ENCODE measurements at places on chromosomes 3 and 15.

DNA sequence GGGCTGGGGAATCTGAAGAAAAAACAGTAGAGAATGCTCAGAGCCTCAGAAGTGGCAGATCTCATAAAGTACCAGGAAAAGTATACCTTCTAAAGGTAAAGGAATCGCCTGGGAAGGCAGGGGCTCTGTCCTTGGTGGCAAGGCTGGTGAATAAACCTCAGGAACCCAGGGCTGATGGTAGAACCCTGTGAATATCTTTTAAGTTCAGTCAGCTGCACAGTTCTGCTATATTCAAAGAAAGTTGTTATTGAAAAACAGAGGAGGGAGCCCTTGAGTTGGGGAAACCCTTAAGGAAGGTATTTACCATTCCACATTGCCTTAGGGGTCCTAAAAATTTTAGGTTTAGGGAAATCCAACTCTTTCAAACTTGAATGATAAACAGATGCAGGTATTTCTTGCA, 31.2 kb downstream of the ZPLD1 start:
- DNase-seq: no peak

DNA sequence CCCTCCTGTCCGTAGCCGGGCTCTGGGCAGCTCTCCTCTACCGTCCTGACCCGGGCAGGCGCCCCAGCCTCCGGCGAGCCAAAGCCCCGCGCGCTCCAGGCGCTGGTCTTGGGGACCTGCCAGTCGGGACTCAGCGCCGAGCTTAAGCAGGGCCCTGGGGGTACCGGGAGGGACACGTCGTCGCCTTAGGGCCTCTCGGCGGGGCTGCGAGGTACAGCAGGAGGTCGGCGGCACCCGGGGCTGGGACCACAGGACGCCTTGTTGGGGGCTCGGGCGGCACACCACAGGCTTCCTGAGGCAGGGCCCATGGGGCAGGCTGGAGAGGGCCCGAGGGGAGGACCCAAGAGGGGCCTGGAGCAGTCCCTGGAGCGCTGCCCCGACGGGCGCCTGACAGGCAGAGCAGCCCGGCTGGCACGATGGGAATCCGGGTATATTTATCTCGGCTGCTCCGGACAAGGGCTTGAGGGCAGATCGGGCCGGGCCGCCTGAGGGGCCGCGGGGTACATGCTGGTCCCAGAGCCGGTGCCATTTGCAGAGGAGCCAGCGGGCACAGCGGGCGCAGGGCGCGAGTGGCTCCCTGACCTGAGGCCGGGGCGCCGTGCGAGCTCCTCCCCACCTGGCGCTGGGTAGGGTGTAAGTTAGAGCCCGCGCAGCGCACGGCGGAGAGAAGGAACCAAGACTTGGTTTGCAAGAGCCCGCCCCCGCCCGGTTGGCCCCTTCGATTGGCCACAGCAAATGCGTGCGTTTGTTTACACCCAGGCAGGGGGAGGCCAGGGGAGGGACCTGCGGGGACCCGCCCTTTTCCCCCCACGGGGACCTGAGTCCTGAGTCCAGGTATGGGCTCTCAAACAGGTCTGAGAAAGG, 574 bp downstream of the SLC38A3 start:
- no peak for DNase-seq

DNA sequence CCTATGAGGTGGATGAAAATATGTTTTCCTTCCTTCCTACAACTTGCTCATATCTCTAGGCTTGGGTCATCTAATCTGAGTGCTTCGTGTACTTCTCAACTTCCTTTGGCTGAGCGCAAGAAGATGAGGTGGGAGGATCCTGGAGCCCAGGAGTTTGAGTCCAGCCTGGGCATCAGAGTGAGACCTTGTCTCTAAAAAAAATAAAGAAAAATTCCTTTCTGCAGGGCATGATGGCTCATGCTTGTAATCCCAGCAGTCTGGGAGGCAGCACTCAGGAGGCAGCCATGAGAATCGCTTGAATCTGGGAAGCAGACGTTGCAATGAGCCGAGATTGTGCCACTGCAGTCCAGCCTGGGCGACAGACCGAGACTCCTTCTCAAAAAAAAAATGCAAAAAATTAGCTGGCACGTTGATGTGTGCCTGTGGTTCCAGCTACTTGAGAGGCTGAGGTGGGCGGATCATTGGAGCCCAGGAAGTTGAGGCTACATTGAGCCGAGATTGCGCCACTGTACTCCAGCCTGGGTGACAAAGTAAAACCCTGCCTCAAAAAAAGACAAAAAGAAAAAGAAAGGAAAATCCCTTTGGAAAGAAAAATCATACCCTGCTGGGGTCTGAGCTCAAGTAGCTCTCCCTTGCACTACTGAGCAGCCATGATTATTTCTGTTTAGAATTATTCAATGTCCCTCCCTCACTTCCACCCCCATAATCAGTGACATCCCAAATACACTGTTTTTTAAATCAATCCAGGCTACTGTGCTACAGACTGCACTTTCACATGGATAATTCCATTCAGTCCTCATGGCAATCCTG, 28.0 kb upstream of the RAB11A start:
- DNase-seq: peak; percentile 76

DNA sequence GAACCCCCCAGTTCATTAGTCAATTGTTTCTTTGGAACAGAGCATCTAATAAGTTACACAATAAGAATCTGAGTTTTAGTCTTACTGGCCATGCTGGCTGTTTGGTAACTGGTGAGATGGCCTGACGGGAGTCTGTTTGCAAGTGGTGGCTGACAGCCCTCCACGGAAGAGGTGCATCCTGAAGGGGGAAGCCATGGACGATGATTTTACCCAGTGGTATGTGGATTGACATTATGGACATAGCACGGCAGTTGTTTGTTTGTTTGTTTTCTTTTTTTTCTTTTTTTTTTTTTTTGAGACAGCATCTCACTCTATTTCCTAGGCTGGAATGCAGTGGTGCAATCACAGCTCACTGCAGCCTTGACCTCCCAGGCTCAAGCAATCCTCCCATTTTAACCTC, 156.0 kb downstream of the RPLP1 start:
- no peak for DNase-seq

DNA sequence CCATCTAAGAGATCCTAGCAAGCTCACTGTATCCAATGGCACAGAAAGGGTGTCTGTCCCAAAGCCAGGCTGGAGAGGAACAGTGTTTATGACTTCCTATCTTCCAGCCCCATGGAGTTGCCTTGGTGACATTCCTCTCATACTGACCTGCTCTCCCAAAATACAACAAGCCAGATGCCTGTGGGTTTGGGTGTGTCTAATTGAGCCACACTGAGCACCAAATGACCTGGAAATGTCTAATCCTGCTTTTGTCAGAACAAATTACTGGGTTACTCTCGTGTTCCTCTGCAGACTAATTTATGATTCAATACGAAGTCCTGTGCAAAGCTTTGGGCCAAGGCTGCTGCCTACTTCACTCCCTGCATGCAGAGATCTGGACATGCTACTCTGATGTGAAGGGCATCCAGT, 98.1 kb upstream of the STRIT1 start:
- no peak for DNase-seq

DNA sequence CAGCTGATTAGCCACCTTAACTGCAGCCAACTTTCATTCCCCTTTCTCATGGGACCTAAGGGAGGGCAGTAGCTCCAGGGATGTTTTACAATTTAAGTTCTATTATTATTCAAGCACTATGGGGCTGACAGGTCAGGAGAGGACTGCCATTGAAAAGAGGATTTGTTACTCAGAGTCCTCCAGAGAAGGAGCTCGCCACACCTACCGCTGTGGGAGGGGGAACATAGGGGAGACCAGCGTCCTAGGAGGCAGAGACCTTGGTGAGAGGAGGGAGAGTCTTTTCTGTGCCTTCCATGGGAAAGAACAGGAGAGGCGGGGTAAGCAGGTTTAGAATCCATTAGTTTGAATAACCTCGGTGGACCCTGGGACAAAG, 14.4 kb downstream of the ATP10A start:
- no peak for DNase-seq

GRCh38 chr3:59774000-59774399, 724.2 kb upstream of the CFAP20DC start:
- no peak for DNase-seq

- no peak for DNase-seq
Measured at GRCh38 chr15:100438570-100438969, 90.2 kb downstream of the CERS3 start.

DNA sequence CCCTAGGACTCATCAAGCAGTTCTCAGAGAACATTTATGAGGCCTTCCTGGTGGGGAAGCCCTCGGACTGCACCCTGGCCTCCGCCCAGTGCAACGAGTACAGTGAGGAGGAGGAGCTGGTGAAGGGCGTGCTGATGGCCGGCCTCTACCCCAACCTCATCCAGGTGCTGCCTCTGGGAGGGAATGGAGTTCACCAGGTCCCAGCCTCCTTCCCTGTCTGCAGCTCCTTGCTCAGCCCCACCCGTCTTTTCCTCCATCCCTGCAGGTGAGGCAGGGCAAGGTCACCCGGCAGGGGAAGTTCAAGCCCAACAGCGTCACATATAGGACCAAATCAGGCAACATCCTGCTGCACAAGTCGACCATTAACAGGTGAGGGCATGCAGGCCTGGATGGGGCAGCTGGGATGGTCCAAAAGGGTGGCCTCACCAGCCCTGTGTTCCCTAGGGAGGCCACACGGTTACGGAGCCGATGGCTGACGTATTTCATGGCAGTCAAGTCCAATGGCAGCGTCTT, 46.3 kb downstream of the DHX30 start:
- DNase-seq: no peak

- DNase-seq: no peak
Measured at GRCh38 chr3:123781138-123781537, 103.0 kb downstream of the MYLK start.

All from kidney capillary endothelial cell (primary cell).